ENCODE measurements at places on chromosomes 2 and 18.

GRCh38 chr2:63699549-63699839, 110.7 kb downstream of the MDH1 start:
- DNase-seq = no peak

DNA sequence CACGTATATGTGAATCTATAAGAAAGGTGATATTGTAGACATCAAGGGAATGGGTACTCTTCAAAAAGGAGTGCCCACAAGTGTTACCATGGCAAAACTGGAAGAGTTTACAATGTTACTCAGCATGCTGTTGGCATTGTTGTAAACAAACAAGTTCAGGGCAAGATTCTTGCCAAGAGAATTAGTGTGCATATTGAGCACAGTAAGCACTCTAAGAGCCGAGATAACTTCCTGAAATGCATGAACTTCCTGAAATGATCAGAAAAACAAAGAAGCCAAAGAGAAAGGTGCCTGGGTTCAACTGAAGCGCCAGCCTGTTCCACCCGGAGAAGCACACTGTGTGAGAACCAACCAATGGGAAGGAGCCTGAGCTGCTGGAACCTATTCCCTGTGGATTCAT, 101.0 kb downstream of the HS6ST1 start:
- DNase-seq = no peak

GRCh38 chr18:74081966-74082741, 65.5 kb downstream of the FBXO15 start:
- DNase-seq = peak; percentile 76

GRCh38 chr2:135826544-135826943, 10.4 kb downstream of the LCT start:
- DNase-seq = no peak

DNA sequence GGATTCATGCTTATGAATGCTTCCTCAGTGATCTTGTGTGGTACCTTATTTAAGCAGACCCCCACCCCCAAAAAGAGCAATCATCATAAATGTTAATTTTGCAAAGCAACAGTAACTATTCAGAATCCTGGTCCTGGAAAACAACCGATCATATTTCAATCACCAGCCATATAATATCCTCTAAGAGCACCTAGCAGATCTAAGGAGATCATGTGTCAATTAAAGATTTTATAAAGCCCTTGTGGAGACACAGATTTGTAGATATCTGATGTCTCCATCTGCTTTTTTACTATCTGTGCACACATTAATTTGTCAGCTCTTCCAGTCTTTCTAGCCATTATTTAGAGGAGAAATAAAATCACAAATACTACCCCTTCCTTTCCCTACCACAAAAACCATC, 423.7 kb downstream of the TGIF1 start:
- DNase-seq = no peak

DNA sequence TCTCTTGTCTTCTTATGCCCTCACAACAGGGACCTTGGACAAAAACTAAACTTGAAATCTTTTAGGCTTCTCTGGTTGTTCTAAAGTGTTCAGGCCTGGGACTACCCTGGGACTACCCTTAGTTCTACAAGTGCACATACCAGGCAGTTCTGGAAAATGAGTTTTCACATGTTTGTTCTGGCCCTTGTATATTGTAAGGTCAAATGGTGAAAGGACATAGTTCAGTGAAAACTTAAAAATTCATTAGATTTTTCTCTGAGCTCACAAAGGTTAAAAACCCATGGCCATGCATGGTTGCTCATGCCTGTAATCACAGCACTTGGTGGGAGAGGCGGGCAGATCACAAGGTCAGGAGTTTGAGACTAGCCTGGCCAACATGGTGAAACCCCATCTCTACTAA, 875.5 kb upstream of the FAM98A start:
- no peak for DNase-seq

- no peak for DNase-seq
These were observed 45.5 kb downstream of the CERS6 start for GRCh38 chr2:168501466-168502065.
